NCI-H460 (cell line): ENCODE measurements at places on chromosomes 2 and 18. TPM values are rescaled to one million over a fixed set of nuclear protein-coding genes. Genes with fewer than 3 reads are reported as not detected.

GRCh38 chr2:207768866-207769596, 675 bp downstream of the FZD5 start:
- DNase-seq = peak; percentile 14

The MYO5B gene
- 25.0 and 26.2 TPM in 2 replicates for total RNA-seq

DNA sequence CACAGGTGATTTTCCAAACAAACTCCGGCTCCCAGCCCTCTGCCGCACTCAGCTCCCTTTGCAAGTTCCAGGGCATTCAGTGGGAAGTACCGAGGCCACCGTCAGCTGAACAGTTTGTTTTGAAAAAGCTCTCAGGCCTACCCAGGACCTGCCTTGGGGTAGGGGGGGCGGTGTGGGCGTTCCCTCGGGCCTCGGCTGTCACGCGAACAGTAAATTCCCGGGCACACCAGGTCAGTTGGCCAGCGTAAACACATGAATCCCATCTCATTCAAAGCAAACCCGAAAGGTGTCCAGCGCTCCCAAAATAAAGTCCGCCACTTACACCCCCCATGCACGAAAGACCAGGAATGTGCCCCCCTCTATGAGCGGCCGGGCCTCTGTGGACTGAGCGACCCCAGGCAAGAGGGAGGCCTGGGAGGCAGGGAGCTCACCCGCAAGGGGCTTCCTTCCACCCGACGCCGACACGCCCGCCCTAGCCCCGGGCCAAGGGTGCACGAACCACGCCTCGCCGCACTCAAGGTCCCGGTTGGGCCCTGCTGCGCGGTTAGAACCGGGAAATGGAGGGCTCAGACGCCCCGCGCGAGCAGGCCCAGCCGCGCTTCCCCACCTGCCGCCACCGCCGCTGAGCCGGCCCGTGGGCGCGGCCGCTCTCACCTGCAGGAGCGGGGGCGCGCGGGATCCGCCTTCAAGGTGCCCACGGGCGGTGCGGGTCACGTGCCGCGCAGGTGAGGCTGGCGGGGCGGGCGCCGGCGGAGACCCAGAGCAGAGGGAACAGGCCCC, at the start of gene WDSUB1:
Gene WDSUB1, minus strand, starts transcription at position 775 of the 780 bp plus-strand sequence. CDS start 3,634 bp downstream, outside the sequence.
- DNase-seq = no peak

DNA sequence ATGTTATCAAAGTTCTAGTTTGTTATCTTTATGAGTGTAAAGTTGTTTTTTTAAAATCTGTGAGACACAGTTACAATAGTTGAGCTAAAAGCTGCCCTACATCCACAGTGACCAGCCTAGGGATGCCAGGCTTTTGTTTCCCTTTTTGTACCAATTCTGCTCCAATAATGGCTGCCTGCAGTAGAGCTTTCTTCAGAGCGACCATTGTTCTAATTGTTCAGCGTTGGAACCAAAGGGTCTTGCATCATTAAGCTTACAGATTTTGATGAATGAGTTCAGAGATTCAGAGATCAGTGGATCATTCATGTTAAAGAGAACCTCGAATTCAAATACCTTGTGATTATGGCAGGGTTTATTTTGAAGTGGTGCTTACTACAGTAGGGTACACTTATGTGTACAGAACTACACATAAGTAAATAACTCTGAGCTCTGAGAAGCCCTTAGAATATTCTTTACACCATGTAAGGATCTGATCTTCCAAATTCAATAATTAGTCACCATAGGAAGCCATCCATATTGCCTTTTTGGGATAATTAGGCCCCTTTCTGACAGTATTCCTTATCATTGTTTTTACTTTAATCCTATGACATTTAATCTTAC, 157.9 kb downstream of the MYO1B start:
- no peak for DNase-seq

The CDCA7 gene
- 25.1 and 27.6 TPM in 2 replicates for total RNA-seq

DNA sequence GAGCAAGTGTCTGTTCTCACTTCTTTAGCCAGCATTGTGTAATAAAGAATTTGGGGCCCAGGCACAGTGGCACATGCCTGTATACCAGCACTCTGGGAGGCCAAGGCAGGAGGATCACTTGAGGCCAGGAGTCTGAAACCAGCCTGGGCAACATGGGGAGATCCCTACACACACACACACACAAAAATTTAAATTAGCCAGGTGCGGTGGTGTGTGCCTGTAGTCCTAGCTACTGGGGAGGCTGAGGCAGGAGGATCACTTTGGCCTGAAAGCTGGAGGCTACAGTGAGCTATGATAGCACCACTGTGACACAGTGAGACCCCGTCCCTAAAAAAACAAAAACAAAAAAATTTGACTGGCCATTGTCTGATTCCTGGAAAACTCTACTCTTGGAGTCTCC, 8.3 kb downstream of the REV1 start:
- DNase-seq = no peak

GRCh38 chr2:188434018-188434417, 142.3 kb downstream of the GULP1 start:
- no peak for DNase-seq

- no peak for DNase-seq
Observed at GRCh38 chr2:188973641-188974040, 532 bp upstream of the COL3A1 start.

- DNase-seq = no peak
Observed at GRCh38 chr2:67713376-67713775, 316.2 kb downstream of the ETAA1 start.
